Hypothalamus (tissue), 51 donors: ENCODE measurements at places on chromosomes 1 and 21.
A peak's percentile ranks its signal among the peaks of the same experiment; 100 is the strongest.

DNA sequence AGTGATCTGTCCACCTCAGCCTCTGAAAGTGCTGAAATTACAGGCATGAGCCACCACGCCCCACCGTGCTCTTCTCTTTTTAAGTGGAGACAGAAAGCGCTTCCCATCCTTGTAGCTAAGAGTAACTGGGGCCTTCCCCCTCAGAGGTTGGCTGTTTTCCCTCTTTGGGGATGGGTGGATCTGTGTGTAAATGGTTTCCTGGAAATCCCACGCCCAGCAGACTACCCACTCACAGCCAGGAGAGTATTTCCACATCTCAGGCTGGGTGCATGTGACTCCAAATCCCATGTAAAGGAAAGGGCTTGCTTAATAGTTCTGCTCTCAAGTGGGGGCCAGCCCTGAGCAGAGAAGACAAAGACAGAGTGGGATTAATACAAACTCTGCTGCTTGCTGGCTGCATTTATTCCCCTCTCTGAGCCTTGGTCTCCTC, 19.6 kb upstream of the TCEA3 start:
- peak; percentile 25 for DNase-seq

- no peak for DNase-seq
Observed at GRCh38 chr1:10754568-10755329, 41.7 kb downstream of the CASZ1 start.

DNA sequence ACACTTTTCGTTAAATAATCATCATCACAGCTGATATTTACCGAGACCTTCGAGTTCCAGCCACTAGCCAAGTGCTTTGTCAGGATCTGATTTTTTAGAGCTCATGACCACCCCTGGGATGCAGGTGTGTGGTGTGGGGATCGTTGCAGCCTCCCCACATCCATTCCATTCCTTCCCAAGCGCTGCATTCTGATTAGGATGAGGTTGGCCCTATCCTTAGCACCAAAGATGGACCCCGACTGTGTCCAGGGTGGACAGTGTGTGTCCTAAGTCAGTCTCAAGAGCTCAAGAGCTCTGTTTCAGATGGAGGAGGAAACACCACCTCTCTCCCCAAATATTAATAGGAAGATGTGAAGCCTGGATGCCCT, 74.1 kb downstream of the PSMG1 start:
- DNase-seq = no peak

DNA sequence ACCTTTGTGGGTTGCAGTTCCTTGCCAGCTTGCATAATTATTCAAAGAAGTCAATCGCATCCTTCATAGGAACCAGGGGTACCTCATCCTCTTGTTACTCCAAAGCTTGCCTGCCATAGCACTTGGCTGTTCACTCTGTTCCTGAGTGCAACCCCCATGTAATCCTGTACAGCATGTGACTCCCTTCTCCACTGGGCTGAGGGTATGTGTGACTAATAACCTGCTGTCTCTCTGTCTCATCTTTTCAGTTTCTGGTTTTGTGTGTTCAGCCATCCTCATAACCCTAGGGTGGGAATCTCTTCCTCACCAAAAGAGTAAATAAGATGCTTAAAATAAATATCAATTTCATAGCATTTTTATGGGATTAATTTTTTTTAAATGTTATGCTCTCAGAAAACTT, 351.9 kb downstream of the S1PR1 start:
- no peak for DNase-seq

- no peak for DNase-seq
Observed at GRCh38 chr1:116152950-116153691, 41.9 kb downstream of the MAB21L3 start.

- DNase-seq = no peak
Observed at GRCh38 chr1:38613996-38614395, 245.6 kb downstream of the RRAGC start.

DNA sequence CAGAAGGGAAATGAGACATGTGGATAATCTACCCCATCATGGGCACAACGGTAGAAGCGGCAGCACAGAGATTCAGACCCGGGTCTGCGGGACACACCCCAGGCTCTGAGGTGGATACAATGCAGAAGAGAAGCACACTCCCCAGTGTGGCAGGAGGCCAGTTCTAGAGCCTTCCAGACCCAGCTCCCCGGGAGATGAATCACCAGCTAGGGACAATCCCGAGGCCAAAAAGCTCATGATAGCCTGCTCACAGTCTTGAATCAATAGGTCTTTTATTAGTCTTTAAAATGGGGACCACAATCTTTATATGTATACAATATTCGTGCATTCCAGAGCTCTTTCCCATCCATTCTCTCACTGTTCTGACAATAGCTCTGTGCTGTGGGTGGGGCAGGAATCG, 57.3 kb upstream of the DIRAS3 start:
- no peak for DNase-seq

- no peak for DNase-seq
Observed at GRCh38 chr1:215529111-215529510, 38.0 kb upstream of the KCTD3 start.

GRCh38 chr1:204127597-204128242, 24.1 kb downstream of the ETNK2 start:
- peak; percentile 26 for DNase-seq

DNA sequence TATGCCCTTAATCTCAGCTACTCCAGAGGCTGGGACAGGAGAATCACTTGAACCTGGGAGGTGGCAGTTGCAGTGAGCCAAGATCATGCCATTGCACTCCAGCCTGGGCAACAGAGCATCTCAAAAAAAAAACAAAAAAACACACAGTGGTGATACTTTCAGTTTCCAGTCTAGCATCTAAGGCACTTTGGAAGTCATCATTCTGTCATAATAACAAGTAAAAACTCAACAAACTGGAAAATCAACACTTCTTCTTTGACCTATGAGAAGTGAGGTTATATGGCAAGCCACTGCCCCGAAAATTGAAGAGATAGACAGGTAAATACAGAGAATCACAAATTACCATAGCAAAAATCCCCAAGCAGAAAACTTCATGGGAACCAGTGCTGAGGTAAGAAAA, 51.9 kb downstream of the IL12RB2 start:
- no peak for DNase-seq

GRCh38 chr1:180948641-180949615, 36.2 kb downstream of the KIAA1614 start:
- no peak for DNase-seq

DNA sequence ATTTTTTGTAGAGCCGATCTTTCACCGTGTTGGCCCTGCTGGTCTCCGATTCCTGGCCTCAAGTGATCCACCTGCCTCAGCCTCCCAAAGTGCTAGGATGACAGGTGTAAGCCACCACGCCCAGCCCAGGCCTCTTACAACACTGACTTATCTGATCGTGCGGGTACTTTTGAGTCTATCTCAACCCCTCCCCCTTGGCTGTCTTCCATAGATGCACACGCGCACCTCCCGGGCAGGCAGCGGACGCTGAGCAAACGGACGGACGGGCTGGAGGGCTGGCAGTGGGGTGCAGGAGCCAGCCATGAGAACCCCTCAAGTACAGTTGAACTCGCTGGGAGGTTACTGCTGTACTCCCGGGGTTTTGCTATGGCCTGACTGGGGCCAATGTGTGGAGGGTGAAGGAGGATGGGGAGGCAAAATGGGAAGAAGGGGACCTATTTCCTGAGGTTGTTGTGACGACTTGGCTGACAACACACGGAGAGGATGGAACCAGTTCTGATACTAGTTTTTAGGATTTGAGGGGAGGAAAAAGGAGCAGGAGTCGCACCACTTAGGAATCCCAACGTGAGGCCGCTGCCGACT, 959 bp downstream of the CD58 start:
- no peak for DNase-seq

GRCh38 chr1:117600325-117600943, 5.4 kb upstream of the TENT5C start:
- DNase-seq = no peak

- DNase-seq = peak; percentile 42
Observed at GRCh38 chr21:36849461-36850105, 116.9 kb downstream of the HLCS start.

DNA sequence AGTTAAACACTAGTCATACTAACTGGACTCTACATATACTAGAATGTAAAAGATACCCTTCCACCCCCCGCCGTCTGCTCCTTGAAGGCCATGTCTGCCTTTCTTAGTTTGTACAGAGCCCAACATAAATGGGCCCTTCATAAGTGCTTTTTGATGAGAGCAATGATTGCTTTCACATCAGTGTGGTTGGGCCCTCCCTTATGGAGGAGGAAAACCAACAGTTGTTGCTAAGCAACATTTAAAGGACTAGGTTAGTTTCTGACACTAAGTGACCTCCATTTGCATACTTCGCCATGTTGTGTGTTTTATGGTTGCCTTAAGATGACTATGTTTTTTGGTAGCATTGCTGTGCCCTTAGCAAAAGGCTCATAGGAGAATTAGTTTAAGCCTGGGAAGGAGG, 182.0 kb upstream of the SGIP1 start:
- no peak for DNase-seq

DNA sequence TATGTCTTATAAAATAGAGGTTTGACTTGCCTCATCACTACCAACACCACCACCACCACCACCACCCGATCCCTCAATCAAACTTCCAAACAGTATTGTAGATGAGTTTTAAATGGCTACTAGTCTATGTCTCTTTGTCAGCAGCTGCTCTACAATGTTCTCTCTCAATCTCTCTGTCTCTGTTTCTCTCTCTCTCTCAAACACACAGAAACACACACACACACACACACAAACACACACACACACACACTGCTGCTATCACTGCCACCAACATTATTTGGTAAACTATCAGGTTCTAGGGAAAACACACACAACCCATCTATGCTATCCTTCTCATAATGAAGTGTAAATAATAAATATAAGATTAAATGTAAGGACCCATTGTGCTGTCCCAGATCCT, 2.4 kb downstream of the TNFSF4 start:
- DNase-seq = no peak

DNA sequence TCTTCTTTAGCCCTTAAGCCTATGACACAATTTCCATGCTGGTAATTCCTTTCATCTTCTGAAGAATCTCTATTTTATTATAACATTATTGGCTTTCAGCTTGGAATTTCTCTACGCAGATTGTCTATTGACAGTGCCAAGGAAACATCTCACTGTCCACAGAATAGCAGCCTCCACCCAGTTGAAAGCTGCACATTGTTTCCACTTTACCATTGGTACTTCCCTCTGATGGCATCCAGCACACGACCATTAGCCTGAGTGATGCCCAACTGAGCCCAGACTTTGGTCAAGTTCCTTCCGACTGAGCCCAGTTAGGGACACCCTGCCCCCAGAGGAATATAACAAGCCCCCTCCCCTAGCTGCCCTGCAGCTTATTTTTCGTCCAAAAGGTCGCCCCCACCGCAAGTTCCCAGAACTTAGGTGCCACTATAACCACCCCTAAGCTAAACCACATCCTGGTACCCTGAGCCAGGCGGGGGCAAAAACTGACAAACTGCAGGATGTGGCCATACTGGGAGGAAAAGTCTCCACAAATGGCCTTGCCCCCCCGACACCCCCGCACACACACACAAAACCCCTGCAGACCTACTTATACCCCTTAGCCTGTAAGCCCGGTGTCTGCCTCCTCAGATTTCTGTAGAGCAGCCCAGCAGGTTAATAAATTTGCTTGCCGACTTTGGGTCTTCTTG, 13.2 kb downstream of the GBP5 start:
- no peak for DNase-seq

DNA sequence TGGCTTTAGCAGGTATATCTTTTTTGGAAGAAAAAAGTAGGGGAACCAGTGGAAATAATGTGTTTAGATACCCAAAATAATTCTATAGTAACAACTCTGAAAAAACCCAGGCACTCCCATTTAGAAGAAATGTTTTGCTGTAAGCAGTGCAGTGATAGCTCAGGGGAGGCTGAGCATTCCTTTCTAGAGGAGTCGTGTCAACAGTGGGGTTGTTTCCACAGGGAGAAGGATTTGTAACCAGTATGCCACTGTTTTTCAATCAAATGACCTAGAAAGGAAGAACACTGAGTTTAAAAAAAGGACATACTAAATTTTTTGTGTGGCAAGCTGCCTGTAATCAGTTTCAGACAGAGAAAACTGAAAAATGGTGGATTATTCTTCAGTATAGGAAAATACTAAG, 2.4 kb downstream of the PGD start:
- no peak for DNase-seq

GRCh38 chr1:75719810-75720209, 4.7 kb upstream of the ACADM start:
- no peak for DNase-seq

- DNase-seq = no peak
Observed at GRCh38 chr1:155553349-155553748, 9.3 kb downstream of the ASH1L start.

GRCh38 chr1:99970713-99971255, 988 bp downstream of the SLC35A3 start:
- DNase-seq = no peak

DNA sequence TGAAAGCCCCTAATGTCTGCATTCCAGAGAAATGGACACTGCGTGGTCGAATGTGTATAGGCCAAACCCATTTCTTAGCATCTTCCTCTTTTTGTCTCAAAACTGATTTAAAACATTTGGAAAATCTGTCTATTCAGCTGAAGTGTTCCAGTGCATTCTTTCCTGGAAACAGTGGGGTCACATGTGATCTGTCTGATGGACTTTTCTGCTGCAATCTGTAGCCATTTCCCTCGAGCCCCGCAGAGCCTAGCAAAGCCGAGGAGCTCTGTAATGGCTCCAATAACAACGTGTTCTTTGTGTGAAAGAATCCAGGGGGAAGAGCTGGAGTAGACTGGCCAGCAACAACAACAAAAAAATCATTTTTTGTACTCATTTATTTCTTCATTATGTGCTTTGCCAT, 329.3 kb downstream of the BARHL2 start:
- DNase-seq = no peak

DNA sequence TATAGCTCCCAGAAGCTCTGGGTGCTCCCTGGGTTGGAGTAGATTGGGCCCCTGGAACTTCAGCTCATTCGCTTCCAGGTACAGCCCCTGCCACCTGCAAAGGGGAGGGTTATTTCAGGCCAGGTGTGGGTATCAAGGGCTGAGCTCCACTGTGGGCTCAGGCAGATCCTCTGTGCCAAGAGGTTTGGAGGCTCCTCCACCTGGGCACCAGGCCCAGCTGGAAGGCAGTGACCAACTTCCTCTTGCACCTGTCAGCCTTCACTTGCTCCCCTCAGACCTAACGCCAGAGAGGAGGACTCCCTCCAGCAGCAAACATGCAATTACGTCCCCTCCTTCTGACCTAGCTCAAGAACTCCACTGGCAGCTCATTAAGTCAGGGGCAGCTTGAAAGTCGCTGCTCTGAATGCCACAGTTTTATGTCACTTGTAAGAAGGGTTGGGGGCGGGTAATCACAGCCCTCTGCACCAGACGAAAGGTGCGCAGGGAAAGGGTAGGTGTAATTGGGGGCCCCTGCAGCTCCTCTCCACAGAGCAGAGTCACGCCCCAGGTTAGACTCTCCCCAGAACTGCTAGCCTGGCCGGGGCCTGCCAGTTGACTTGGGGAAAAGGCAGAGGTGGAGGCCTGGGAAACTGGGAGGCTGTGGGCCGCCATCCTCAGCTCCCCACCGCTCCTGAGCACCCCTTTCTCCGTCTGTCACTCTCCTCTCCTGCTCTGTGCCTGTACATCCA, 125.0 kb upstream of the TMPRSS2 start:
- no peak for DNase-seq

DNA sequence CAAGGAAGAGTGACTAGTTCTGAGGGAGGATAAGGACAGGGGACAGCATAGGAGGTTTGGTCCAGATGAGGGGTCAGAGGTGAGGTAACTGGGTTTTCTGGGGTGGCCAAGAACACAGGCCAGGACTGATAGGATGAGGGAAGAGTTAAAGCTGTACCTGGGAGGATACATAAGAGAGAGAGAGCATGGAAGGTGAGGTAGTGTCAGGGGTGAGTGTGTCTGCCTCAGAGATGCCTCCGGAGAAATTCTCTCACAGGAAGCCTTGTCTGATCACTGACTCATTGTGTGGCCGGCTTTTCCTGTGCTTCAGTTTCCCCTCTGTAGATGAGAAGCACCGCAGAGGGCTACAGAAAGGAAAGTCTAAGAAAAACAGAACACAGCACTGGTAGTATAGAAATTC, 40.2 kb downstream of the FASLG start:
- DNase-seq = no peak
